Retina (tissue), 1 donor: ENCODE measurements at places on chromosomes 5 and 9.
A peak's percentile ranks its signal among the peaks of the same experiment; 100 is the strongest.

GRCh38 chr9:35962126-35962906, 4.4 kb upstream of the OR2S2 start:
- no peak for DNase-seq

DNA sequence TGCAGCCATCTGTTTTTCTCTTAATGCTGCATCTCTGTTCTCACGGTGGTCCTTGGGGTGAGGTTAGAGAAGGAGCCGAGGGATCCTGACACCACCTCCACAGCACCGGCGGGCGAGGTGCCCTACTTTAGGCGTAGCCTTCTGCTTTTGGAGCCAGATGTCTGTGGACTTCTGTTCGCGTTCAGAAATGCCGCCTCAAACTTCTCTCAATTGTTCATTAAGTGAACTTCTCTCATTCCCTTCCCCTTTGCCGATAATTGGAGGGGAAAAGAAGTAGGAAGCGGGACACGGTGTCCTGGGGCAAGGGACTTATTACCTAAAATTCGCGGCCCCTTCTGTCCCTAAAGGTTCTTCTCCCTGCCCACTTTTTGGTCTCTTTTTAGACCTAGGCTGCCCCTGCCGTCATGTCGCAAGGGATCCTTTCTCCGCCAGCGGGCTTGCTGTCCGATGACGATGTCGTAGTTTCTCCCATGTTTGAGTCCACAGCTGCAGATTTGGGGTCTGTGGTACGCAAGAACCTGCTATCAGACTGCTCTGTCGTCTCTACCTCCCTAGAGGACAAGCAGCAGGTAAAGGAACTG, 455 bp downstream of the KIF20A start:
- DNase-seq = no peak

DNA sequence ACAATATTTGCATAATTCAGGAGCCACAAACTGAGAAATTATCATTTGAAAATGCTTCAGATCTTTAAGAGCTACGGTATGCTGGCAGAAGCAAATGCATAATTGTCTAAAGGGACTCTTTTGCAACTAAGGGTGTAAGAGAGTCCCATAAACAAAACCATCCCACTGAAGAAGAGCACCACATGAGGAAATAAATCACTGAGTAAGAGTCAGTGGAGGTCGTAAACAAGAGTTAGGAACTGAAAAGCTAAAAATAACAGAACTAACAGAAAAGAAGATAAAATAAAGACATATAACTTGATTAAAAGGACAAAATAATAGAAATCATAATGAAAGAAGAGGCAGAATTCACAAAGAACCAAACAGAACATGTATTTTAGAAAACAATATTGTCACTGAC, 3.5 kb upstream of the SMC2 start:
- DNase-seq = no peak

DNA sequence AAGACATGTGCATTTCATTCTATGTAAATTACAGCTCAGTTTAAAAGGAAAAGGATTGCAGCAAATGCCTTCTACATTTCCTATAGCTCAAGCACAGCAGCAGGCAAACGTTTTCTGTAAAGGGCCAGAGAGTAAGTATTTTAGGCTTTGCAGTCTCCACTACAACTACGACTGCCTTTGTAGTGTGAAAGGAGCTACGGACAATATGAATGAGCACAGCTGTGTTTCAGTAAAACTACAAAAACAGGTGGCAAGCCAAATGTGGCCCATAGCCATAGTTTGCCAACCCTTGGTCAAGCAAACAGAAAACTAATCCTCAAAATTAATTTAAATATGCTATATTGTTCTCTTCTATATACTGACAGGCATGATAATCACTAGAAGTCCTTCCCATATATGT, 7.2 kb downstream of the PTBP3 start:
- DNase-seq = no peak

- DNase-seq = no peak
Observed at GRCh38 chr5:174790906-174791305, 66.5 kb downstream of the MSX2 start.

- no peak for DNase-seq
Observed at GRCh38 chr5:63164838-63165535, 586.4 kb downstream of the LRRC70 start.

DNA sequence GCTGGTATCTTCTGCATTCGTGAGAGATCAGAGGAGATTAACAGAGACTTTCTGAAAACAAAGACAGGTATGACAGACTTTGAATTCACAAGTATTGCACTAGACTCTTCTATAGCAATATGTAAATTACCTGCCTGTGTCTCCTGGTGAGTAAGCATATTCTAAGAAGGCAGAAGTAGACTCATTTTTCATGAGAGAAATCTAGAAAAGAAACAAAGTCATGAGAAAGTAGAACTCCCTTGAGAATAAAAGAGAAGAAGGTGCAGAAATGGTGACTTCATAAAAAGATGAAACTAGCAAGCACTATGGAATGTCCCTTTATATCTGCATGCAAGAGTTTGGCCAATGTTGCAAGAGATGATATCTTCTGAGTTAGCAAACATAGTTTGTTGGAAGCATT, 419.8 kb downstream of the DMRT2 start:
- DNase-seq = no peak

DNA sequence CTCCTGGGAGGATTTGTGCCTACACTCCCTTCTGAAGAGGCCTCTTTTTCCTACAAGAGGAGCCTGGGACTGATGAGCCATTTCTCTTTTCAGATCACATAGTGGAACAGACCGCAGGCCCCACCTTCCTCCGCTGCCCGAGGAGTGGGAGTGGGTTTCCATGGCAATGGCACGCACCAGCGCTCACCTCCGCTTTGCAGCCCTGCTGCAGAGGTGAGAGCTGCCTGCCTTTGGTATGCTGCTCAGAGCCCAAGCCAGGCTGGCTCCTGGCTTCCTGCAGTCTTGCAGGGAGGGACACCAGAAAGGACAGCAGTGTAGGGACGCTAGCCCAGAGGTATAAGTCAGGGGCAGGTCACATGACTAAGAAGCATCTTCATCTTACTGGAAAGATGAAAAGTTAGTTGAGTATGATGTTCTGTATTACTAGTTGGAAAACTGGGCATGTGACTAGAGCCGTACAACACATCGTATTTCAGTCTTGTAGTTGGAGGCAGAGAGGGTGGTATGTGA, 12.4 kb downstream of the PTTG1 start:
- DNase-seq = peak; percentile 79

- no peak for DNase-seq
Observed at GRCh38 chr5:56861893-56862485, 46.6 kb downstream of the MAP3K1 start.

DNA sequence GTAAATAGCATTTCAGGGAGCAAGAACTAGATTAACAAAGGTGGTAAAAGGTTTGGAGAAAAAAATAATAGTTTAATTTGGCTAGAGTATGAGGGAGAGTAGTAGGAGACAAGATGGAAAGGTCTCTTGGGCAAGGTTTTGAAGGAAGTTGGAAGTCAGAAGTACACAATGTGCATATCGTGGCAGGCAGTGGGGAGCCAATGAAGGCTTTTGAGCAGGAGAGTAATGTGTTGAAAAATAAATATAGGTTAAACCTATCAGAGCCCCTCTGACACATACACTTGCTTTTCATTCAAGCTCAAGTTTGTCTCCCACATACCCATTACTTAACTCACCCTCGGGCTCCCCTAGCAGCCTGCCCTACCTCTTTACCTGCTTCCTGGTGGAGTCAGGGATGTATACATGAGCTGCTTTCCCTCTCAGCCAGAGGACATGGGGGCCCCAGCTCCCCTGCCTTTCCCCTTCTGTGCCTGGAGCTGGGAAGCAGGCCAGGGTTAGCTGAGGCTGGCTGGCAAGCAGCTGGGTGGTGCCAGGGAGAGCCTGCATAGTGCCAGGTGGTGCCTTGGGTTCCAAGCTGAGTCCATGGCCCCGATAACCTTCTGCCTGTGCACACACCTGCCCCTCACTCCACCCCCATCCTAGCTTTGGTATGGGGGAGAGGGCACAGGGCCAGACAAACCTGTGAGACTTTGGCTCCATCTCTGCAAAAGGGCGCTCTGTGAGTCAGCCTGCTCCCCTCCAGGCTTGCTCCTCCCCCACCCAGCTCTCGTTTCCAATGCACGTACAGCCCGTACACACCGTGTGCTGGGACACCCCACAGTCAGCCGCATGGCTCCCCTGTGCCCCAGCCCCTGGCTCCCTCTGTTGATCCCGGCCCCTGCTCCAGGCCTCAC, at the start of gene CA9:
Gene CA9, plus strand, starts transcription at position 797 of the 893 bp plus-strand sequence. Its CDS starts 32 bp downstream, at position 829.
- DNase-seq = no peak

DNA sequence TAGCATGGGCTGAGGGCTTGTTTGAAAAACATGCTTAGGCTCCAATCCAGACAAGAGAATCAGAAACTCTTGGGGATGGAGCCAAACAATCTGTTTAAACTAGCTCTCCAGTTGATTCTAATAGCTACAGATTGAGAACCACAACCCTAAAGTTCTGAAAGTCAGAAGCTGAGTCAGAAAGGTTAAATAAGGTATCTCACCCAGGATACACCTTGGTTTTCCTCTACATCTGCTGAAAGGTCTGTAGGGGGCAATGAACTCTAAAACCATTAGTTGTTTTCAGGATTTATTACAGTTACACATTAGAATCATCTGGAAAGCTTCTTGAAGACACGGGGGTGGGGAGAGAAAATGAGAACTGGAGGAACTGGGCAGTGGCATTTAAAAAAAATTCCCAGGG, 5.7 kb downstream of the GFM2 start:
- DNase-seq = no peak

DNA sequence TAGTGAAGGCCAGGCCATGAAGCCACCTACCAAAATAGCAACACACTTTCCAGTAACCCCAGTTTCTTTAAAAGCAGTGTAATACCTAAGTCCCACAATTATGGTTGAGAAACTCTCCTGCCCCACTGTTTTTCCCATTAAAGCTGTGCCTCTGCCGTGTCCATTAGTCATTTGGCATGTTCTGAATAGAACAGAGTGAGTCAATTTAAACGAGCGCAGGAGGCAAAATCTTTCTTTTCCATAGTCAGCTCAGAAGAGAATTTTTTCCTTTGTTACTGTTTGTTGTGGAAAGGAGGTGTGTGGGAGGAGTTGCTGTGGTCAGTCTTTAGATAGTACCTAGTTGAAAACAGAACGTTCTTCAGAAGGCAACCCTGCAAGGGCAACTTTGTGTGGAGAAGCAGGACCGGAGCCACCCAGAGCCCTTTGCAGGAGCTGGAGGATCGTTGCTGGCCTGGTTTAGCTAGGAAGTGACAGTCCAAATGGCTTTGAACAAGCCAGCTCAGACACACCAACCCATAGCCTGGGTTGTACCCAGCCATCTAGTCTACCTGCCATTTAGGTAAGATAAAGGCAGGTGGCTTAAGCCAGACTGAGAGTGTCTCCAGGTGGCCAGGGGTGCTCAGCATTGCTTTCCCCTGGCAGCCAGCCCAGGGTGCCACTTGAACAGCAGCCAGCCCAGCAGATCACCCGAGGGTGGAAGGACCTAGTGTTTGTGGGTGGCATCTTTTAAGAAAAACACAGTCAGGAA, 30.4 kb downstream of the GADD45G start:
- DNase-seq = no peak

DNA sequence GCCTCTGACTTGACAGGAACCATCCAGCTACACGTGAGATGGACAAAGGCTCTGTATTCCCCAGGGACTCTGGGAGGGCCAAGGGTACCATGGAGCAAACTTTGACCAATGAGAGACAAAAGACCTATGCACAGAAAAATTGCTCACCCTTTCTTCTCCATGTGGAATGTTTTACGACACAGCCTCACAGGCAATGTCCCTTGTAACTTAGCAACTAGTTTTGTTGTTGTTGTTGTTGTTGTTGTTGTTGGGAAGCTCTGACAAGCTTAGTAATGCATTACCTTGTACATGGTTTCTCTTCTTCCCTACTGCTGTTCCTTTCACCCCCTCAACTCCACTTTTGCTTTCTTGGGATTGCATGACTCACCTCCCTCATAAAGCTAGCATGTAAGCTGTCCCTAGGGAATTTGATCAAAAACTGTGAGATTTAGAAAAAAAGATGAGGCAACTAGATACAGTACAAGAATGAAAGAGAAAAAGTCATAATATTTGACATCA, 550.9 kb downstream of the RAB3C start:
- no peak for DNase-seq

DNA sequence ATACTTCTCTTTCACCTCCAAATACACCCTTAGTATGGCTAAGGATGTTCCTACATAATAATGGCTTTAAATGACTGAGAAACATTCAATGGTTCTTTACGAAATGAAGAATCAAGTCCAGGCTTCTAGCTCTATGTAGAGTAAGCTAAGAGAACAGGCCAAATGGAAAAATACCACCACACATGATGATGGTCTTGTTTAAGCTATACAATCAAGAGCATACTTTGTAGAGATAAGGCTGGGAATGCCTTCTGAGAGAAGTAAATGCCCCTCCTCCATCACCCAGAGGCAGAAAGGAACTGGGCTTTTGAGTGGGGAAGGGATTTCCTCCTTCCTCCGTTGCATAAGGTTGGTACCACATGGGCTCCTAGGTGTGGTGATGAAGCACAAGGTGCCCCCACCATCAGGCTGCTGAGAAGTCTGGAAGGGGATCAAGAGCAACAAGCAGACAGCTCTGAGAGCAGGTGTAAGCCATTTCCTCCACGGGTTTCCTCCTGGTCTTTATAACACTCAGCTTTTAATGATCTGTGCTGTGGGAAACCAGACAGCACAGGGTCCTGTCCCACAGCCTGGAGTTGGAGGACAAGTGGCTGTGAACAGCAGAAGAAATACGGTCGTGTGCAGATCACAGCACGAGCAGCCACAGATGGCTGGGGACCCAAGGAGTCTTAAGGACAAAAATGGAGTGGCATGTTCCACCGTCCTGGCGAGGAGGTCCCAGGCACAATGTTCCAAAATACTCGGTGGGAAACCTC, 396.9 kb downstream of the CTNND2 start:
- no peak for DNase-seq

DNA sequence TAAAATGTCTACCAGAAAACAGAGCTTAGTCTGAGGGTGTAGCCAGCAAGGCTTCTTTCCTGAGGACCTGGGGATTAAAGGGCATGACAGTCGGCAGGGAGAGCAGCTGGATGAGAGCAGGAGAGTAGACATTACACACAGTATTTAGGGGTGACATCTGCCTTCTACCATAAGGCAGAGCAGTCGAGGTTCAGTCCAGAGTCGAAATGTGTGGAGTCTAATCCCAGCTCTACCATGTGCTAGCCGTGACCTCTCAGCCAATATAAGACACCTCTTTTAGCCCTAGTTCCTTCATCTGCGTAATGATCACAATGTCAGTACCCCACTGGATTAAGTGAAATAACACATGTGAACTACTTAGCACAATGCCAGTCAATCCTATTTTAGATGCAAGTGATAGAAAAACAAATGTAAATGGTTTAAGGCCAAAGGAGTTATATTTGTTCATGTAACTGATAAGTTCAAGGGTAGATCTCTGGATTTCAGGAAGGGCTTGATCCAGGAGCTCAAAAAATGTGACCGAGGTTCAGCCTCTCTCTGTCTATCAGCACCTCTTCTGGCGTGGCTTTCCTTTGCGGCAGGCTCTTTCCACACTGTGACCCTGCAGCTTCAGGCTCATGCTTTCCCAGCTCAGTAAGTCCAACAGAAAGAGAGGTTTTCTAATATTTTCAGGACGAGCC, 16.2 kb upstream of the CPLX2 start:
- no peak for DNase-seq
